Peyer's patch (tissue), 4 donors: ENCODE measurements at places on chromosomes 2 and 18. TPM values are rescaled to one million over a fixed set of nuclear protein-coding genes. Genes with fewer than 3 reads are reported as not detected.
A peak's percentile ranks its signal among the peaks of the same experiment; 100 is the strongest.

DHRS9 gene
- total RNA-seq: 10.2 TPM

METAP1D gene
- 33.0 TPM for total RNA-seq

COPS9 gene
- total RNA-seq: 57.3 TPM

RMDN2 gene
- total RNA-seq: 13.2 TPM

HMSD gene
- not detected for total RNA-seq

PROM2 gene
- 13.1 TPM for total RNA-seq

AQP12B gene
- not detected for total RNA-seq

RNF25 gene
- total RNA-seq: 15.8 TPM

MC4R gene
- not detected for total RNA-seq

GRCh38 chr2:176544991-176545956 lies 276.0 kb downstream of the MTX2 start:
- no peak for DNase-seq

DNA sequence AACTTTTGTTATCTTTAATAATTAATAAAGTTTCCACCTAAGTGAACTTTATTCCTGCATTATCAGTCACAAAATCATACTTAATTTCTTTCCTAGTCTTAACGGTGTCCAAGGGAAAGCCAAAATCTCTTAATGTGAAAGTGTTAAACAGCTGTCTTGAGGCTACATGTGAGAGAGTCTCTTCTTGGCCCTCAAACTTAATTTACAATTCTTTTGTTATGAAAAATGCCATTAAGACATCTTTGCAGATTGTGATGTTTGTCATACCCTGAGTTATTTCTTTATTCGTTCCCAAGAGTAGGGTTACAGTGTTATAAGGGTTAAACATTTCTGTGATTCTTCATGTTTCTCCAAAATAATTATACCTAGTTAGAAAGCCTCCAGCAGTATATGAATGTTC lies 64.6 kb downstream of the ANKRD12 start:
- DNase-seq: no peak

DNA sequence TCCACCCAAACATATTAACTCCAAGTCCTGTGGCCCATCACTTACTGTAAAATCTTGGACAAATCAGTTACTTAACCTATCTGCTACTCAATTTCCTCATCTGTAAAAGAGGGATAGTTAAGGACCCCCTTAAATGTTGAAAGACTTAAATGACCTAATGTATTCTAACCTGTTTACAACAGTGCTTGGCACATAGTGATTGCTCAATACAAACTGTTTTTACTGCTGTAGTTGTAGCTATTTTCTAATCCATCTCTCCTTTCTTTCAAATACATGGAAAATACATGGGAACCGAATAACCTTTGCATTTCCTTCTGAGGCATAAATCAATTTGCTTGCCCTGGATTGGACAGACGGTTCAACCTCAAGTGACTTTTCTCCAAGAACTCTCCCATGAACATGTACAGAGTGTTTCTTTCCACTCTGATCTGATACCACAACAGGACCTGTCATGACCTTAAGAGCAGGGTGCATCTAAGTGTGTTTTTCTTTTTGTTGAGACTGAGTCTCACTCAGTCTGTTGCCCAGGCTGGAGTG lies 2.7 kb downstream of the LNPK start:
- DNase-seq: no peak

- no peak for DNase-seq
These were observed 28.9 kb upstream of the HDAC4 start for GRCh38 chr2:239429473-239430350.

DNA sequence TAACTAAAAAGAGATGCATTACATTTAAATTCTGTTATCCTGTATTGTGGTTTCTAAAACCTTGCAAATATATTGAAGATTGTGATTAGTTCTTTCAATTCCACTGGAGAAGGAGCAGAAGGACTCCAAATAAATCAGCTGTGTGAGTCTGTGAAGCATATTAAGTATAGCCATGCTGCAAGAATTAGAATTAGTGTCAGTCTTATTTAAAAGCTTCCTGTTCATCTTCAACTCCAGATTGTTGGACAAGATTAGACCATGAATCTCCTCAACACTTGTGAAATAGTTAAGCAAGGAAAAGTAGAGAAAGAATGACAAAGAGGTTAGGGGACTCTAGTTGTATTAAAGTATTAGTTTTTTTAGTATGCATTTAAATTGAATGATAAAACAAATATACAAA lies 92.5 kb upstream of the LRP1B start:
- no peak for DNase-seq

DNA sequence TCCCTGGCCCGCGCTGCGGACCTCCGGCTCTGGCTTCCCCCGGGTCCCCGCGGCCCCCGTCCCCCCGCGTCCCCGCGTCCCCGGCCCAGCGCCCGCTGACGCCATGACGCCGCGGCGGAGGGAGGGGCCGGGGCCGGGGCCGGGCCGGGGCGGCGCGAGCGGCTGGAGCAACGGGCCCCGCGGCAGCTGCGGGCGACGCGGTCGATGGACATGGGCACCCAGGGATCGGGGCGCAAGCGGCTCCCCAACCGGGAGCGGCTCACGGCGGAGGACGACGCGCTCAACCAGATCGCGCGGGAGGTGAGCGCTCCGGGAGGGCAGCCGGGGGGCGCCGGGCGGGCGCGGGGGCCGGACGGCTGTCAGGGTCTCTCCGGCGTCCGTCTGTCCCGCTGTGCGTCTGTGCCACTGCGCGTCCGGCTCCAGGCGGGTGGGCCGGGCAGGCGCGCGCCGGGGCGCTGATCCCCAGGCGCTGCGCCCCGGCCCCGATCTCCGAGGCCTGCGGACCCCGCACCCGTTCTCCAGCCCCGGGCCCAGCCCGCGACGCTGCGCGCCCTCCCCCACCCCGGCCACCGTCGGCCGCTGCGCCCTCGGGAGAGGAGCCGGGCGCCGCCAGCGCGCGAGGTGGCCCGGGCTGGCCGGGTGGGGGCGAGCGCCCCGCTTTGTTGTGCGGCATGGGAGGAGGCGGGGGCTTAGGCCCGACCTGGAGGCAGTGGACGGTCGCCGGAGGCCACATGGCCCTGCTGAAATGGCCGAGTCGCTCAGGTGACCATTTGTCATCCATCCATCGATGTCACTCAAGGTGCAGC lies at the start of gene LRRFIP1:
LRRFIP1 (plus strand) TSS at position 147 of the 806 bp plus-strand sequence; CDS start at position 205, 58 bp downstream.
- DNase-seq: no peak

DNA sequence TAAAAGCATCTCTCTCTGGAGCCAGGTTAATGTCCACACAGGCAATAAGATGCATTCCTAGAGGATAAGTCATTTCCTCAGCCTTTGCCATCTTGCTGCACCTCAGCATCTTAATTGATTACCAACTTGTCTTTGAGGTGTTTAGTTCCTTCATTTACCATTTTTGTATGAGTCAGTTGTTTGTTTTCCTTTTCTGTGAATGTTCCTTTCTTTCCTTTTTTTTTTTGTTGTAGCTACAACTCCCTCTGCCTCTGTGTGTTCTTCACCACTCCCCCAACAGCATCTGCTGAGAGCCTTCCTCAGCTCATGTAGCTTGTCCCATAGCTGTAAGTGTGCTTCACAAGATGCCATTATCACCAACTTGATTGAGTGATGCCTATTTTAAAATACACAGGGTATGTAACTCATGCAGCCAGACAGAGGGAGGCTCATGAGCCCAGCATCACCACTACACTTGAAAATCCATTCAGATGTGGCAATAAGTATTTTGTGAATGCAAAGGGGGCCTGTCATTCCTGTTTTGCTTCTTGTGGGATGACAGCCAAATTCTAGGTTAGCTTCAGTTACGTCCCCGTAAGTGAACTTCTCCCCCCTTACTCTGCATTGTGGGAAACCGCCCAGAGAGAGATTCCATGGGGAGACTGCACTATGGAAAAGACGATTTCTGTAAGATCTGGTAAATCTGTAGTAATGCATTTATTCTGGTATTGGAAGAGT lies 315.9 kb upstream of the ZEB2 start:
- no peak for DNase-seq

GRCh38 chr2:133509777-133510176 lies 58.5 kb downstream of the NCKAP5 start:
- DNase-seq: no peak

GRCh38 chr18:77208964-77209363 lies 40.7 kb upstream of the GALR1 start:
- DNase-seq: peak; percentile 74

DNA sequence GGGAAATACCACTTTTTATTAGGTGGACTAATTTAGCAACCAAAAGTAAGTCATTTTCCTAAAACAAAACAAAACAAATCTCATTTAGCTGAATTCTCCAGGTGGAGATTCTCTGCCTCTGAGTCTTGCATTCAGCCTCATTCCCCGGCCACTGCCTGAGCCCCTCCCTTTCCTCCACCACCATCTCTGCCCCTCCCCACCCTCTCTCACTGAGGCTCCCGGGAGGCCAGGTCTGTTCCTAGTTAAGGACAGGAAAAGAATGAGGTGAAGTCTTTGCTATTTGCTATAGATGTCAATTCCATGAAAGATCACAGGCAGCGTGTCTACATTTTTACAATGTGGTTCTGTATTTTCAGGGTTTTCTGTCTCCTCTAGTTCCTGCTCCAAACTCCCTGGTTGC lies 83.0 kb upstream of the SOX11 start:
- DNase-seq: no peak

- DNase-seq: no peak
These were observed 4.0 kb downstream of the HES6 start for GRCh38 chr2:238235856-238236255.

- no peak for DNase-seq
These were observed 147.2 kb upstream of the HAAO start for GRCh38 chr2:42939411-42940206.

- DNase-seq: no peak
These were observed 86.6 kb downstream of the DTNB start for GRCh38 chr2:25586726-25587144.

GRCh38 chr18:76972241-76972640 lies 149.9 kb downstream of the ZNF236 start:
- no peak for DNase-seq

- no peak for DNase-seq
These were observed 60.9 kb upstream of the SLC14A2 start for GRCh38 chr18:45554389-45554737.

- DNase-seq: no peak
These were observed 250.6 kb downstream of the LTBP1 start for GRCh38 chr2:33197198-33197938.

- DNase-seq: no peak
These were observed 123.0 kb downstream of the AGAP1 start for GRCh38 chr2:235616885-235617284.

DNA sequence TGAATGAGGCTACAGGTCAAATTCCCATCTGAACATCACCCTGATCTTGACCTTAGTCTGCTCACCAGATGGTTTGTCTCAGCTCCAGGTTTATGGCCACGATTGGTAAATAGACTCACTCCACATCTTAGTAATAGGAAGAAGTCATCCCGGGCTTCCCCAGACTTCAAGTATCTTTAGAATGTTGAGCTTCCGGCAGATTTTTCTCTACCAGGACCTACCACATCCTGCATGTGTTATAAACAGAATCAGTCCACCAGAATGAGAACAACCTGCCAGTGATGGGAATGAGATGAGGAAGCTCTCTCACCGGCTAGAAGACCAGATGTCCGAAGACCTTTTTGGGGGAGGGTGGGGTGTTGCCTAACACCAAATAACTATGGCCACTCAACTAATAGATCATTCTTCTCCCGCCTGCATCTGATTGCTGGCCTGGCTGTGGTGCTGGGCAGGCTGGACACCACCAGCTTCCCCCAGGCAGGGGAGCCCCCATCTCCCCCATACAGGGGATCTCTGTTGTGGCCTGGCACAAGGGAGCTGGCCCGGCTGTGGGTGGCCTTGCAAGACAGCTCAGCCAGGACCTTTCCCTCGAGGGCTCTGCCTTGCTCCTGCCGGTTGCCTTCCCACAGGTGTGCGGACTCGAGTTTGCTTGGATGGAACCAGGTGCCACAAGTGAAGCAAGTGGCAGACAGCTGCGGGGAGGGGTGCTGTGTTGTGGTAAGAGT lies 88.5 kb downstream of the SH3RF3 start:
- DNase-seq: no peak

DNA sequence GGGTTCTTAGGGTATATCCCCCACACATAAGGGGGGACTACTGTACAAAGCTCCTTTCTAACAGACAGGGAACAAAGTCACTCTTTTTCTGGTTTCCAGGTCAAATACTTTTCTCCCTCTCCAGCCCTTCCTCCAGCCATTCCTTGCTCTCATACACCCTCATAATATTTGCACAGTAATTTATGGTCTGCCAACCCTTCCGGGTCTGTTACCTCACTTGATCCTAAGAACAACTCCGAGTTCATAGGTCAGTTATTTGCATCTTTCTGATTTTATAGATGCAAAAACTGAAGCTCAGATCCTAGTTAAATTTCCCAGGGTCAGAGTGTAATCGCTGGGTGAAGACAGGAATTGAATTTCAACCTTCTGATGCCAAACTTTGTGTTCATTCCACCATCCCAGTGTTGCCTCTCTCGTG lies 14.8 kb upstream of the MATN3 start:
- no peak for DNase-seq

DNA sequence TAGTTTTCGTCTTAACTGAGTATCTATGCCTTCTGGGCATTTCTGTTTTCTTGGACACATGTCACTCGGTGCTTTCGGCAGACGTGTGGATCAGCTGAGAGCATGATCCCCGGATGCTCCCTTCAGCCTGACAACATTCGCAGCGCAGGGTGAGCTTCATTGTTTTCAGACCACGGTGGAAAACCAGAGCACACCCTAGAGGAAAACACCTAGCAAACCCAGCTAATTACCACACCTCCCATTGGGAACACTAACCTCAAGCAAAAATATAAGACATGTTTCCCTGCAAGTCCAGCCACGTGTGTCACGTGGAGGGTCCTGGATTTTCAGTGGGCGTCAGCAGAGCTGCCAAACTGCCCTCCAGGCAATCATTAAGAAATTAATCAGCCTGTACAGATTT lies 31.0 kb downstream of the ANKRD29 start:
- no peak for DNase-seq

DNA sequence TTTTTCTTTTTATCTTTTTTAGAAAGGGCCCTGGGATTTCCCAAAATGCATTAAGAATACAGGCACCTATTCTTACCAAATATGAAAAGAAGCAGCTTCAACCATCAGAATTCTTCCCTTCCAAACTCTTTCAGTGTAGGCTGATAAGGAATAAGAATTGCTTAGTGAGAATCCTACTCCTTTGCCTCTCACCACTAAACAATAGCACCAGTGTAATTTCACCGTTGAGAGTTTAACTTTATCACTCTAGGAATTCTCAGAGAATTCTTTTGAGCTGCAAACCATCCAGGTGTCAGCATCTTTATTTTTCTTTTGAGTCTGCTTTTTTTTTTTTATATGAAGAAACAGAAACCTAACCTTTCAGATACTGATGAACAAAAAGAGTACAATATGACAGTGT lies 194.9 kb downstream of the RIT2 start:
- no peak for DNase-seq

DNA sequence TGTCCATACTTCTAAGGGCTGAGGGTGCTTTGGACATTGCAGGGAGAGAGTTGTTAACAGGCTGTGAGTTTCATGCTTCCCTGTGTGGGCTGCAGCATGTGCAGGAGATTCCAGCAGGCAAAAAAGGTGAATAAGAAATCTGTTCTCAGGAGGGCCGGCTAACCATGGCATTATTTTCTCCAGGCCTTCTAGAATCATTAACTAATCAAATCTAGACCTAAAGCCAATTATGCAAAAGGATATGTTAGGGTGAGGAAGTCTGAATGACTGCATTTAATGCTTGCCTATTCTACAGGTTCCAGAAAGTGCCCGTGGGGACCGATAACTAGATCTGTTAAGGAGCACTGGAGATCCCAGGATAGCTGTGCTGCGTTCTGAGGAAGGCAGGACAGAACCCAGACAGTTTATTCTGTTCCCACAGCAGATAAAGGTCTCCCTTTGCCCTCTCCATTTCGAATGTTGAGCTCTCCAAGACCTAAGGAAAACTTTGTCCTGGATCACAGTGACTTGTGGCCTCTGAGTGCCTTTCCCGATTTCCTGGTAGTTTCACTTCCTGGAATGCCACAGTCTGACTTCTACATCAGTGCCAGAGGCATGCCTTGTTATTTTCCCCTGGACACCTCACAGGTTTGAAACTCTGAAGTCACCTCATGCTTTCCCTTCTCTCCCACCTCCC lies 50.0 kb upstream of the ZFP36L2 start:
- no peak for DNase-seq
